Calu3 (cell line): ENCODE measurements at places on chromosomes 1 and 21. TPM values are rescaled to one million over a fixed set of nuclear protein-coding genes. Genes with fewer than 3 reads are reported as not detected.

The LCE1B gene
- not detected in 2 replicates for total RNA-seq

DNA sequence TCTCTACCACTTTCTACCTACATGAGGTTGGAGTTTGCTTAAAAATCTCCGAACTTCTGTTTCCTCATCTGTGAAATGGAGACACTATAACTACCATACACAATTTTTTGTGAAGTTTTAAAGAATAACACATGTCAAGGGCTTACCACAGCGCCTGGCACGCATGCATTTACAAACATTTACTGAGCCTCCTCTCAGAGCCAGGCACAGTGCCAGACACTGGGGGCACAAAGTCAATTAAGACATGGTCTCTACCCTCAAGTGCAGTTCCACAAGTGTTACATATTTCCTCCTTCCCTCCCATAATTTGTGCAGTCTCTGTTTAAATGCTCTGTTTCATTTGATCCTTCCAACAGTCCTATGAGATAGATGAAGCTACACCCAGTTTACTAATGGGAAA is 356.4 kb upstream of the ESRRG start:
- no peaks in the 10 kb centered on the region for H3K4me1 ChIP-seq
- H3K4me3 ChIP-seq: no peak overlapping the region
- DNase-seq: no peak

DNA sequence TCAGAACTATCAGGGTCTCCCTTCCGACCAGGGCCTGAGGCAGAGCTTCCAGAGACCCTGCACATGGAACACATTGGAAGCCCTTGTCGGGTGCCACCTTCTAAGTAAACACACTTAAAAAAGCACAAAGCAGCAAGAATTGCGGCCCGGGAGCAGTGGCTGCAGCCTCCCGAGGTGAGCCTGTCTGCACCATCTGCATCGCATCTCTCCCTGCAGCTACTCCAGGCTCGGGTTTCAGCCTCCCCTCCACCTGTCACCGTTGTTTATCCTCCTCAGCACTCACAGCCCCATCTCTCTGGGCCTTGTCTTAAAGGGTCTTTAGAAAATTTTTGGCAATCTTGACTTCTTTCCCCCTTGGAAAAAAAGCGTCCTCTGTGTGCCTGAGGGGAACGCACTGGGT is 95.1 kb upstream of the ARHGEF16 start:
- H3K4me3 ChIP-seq: no peak overlapping the region
- H3K27me3 ChIP-seq: peaks cover 48% of the 10 kb centered on the region
- H3K36me3 ChIP-seq: no peaks in the 10 kb centered on the region
- no peaks in the 10 kb centered on the region for H3K4me1 ChIP-seq

The EXO1 gene
- total RNA-seq: 19.9 and 36.3 TPM in 2 replicates

The MEX3A gene
- 3.3 and 5.0 TPM in 2 replicates for total RNA-seq

DNA sequence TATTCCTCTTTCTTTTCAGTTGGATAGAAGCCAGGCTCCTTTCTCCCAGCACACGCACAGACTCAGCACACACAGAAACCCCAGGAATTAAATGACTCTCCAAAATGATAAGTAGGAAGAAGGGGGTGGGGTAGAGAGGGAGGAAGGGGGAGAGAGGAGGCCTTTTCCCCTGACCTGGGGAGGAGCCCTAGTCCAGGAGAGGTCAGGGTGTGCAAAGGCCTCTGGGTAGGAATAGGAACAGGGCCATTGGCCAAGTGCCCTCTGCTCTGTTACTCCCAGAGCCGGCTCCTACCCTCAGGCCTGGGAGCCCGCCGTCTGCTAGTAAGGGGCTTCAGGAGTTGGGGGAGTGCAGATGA is 35.6 kb upstream of the PUM1 start:
- H3K36me3 ChIP-seq: no peaks in the 10 kb centered on the region
- H3K4me1 ChIP-seq: peaks cover 19% of the 10 kb centered on the region
- no peaks in the 10 kb centered on the region for H3K27me3 ChIP-seq
- no peak overlapping the region for H3K4me3 ChIP-seq

The S1PR1 gene
- total RNA-seq: not detected in 2 replicates

The KIF17 gene
- total RNA-seq: not detected in 2 replicates

- peaks cover 33% of the 10 kb centered on the region for H3K4me1 ChIP-seq
- H3K36me3 ChIP-seq: peaks cover 4% of the 10 kb centered on the region
- peak overlapping the region; percentile 27 for H3K4me3 ChIP-seq
- no peak overlapping the region for H3K27ac ChIP-seq
Measured at GRCh38 chr1:18642278-18643095, 11.8 kb downstream of the PAX7 start.

The EPHA2 gene
- 130 and 161 TPM in 2 replicates for total RNA-seq

GRCh38 chr1:204996981-204997380 is 46.0 kb upstream of the CNTN2 start:
- H3K4me1 ChIP-seq: no peaks in the 10 kb centered on the region
- no peak overlapping the region for H3K4me3 ChIP-seq
- no peaks in the 10 kb centered on the region for H3K36me3 ChIP-seq
- no peak for DNase-seq
- H3K27ac ChIP-seq: no peak overlapping the region
- peaks cover 100% of the 10 kb centered on the region for H3K27me3 ChIP-seq

The SMPDL3B gene
- total RNA-seq: 9.7 and 13.0 TPM in 2 replicates

- H3K36me3 ChIP-seq: peaks cover 14% of the 10 kb centered on the region
- no peak for DNase-seq
- no peaks in the 10 kb centered on the region for H3K27me3 ChIP-seq
- no peak overlapping the region for H3K27ac ChIP-seq
- H3K4me1 ChIP-seq: peaks cover 8% of the 10 kb centered on the region
Measured at GRCh38 chr21:37421306-37421705, 54.7 kb downstream of the DYRK1A start.

DNA sequence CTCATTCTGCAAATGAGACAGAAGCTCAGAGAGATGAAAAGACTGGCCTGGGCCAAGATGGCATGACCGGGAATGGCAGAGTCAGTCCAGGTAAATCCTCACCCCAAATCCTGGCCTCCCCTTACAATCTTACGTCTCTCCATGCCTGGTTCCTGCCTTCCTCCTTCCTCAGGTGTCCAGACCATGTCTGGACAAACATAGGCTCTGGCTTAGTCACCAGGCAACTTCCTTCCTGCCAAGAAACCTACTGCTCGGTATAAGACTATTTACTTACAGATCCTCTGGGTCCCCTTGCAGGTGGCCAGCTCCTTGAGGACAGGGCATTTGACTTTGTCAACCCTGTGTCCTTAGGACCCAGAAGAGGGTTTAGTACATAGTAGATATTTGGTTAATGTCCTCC is 69.4 kb upstream of the ROR1 start:
- no peaks in the 10 kb centered on the region for H3K27me3 ChIP-seq
- peak; percentile 52 for DNase-seq
- peak overlapping the region; percentile 85 for H3K27ac ChIP-seq
- H3K36me3 ChIP-seq: no peaks in the 10 kb centered on the region
- H3K4me3 ChIP-seq: peak overlapping the region; percentile 39

- no peak overlapping the region for H3K4me3 ChIP-seq
- peaks cover 75% of the 10 kb centered on the region for H3K27me3 ChIP-seq
- H3K4me1 ChIP-seq: peaks cover 16% of the 10 kb centered on the region
- H3K27ac ChIP-seq: no peak overlapping the region
Measured at GRCh38 chr1:162025541-162025940, 1.9 kb upstream of the OLFML2B start.

GRCh38 chr1:207032528-207033017 is at the start of gene C1orf116:
Gene C1orf116 (minus strand): TSS chr1:207032756. CDS start chr1:207027598, 5,158 bp downstream.
- H3K36me3 ChIP-seq: peaks cover 61% of the 10 kb centered on the region
- peak; percentile 92 for DNase-seq
- peak within 1 kb of the TSS; percentile 98 for H3K27ac ChIP-seq
- peak within 1 kb of the TSS; percentile 92 for H3K4me3 ChIP-seq

The HSD3B2 gene
- not detected in 2 replicates for total RNA-seq

GRCh38 chr1:201248721-201249559 is 34.4 kb upstream of the PKP1 start:
- H3K27me3 ChIP-seq: peaks cover 68% of the 10 kb centered on the region
- H3K27ac ChIP-seq: no peak overlapping the region
- no peak overlapping the region for H3K4me3 ChIP-seq
- H3K4me1 ChIP-seq: peaks cover 8% of the 10 kb centered on the region
- no peaks in the 10 kb centered on the region for H3K36me3 ChIP-seq
- DNase-seq: no peak

DNA sequence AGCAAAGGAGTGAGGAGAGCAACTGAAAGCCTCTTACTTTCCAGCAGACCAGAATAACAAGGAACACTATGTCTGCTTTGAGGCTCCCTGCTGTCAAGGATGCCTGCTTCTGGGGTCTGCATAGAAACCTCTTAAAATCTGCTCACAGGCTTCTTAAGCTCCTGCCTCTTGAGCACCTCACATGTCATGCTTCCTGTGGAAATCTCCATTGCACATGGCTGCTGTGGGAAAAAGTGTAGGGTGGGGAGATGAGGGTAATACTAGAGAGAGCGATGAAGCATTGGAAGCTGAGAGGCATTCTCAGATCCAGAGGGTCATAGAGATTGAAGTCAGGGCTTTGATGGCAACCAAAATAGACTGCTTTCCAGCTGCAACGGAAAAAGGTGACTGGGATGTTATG is 6.2 kb upstream of the HLX start:
- no peak overlapping the region for H3K4me3 ChIP-seq
- H3K4me1 ChIP-seq: peaks cover 15% of the 10 kb centered on the region
- H3K27ac ChIP-seq: no peak overlapping the region
- H3K36me3 ChIP-seq: no peaks in the 10 kb centered on the region
- DNase-seq: no peak
- H3K27me3 ChIP-seq: no peaks in the 10 kb centered on the region

- peaks cover 8% of the 10 kb centered on the region for H3K4me1 ChIP-seq
- no peaks in the 10 kb centered on the region for H3K36me3 ChIP-seq
- peak overlapping the region; percentile 16 for H3K4me3 ChIP-seq
Measured at GRCh38 chr1:8962812-8963530, 17.3 kb downstream of the CA6 start.

The ASTN1 gene
- not detected in 2 replicates for total RNA-seq

DNA sequence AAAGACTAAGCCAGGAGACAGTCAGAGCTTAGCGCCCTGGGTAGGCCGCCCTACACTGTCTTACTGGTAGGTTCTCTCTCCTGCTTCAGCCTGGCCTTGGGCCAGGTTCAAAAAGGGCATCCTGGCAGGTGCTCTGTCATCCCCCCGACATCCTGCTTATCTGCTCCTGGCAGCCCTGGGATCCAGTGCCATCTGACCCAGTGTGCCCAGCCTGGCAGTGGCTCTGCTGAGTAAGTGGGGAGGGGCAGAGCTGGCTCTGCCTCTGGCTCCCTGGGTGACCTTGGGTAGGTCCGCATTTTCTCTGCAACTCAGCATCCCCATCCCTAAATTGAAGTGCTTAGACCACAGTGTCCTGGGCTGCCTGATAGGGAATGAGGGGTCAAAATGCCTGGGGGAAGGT is 549.9 kb downstream of the PTPRU start:
- H3K36me3 ChIP-seq: no peaks in the 10 kb centered on the region
- no peak for DNase-seq
- H3K27ac ChIP-seq: no peak overlapping the region

DNA sequence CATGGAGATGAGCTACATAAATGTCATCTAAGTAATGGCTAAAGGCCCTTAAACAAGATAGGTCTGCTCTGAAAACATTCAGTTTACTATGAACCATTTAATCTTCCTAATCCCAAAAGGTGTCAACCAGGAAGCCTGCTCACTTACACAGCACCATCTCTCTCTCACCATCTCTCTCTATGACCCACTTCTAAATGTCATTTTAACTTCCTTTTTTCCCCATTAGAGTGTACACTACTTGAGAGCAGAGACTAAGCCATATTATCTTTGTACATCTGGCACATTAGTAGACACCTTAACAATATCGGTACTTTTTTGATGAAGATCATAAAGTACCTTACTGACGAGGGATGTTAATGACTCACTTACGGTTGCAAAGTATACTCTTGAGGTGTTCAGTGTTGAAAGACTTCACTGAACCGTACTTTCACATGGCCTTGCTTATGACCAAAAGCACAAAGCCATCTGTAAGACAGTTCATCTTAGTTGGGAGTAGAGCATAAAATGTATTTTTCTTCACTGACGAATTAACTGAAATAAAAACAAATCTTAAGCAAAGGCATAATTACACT is 25.4 kb downstream of the FBXO42 start:
- peaks cover 7% of the 10 kb centered on the region for H3K4me1 ChIP-seq
- H3K36me3 ChIP-seq: peaks cover 7% of the 10 kb centered on the region
- H3K27me3 ChIP-seq: no peaks in the 10 kb centered on the region
- H3K27ac ChIP-seq: peak overlapping the region; percentile 40
- H3K4me3 ChIP-seq: no peak overlapping the region
- DNase-seq: no peak

GRCh38 chr1:2204415-2205190 is 10.0 kb upstream of the FAAP20 start:
- no peak for DNase-seq
- H3K27me3 ChIP-seq: no peaks in the 10 kb centered on the region
- peaks cover 19% of the 10 kb centered on the region for H3K4me1 ChIP-seq
- peaks cover 18% of the 10 kb centered on the region for H3K36me3 ChIP-seq
- H3K4me3 ChIP-seq: no peak overlapping the region

- H3K4me1 ChIP-seq: peaks cover 2% of the 10 kb centered on the region
- no peak overlapping the region for H3K4me3 ChIP-seq
- H3K36me3 ChIP-seq: peaks cover 2% of the 10 kb centered on the region
- DNase-seq: no peak
Measured at GRCh38 chr21:42887326-42887725, 5.8 kb upstream of the NDUFV3 start.

DNA sequence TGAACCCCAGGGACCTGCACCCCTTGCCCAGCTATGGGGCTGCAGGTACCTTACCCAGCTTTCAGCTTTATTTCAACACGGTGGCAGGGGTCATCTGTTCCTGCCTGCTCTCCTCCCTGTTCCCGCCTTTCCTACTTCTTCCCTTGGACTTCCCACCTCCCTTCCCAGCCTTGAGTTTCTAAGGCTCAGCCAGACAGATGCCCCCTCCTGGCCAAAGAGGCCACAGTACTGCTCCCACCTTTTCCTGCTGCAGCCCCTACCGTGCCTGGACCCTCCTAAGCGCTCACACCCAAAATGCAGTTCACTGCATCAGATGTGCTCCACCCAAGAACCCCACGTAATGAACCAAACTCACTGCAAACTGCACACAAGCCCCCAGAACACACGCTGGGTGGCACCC is 7.7 kb downstream of the NOC2L start:
- no peak for DNase-seq
- peaks cover 14% of the 10 kb centered on the region for H3K36me3 ChIP-seq
- no peak overlapping the region for H3K27ac ChIP-seq
- no peaks in the 10 kb centered on the region for H3K4me1 ChIP-seq

DNA sequence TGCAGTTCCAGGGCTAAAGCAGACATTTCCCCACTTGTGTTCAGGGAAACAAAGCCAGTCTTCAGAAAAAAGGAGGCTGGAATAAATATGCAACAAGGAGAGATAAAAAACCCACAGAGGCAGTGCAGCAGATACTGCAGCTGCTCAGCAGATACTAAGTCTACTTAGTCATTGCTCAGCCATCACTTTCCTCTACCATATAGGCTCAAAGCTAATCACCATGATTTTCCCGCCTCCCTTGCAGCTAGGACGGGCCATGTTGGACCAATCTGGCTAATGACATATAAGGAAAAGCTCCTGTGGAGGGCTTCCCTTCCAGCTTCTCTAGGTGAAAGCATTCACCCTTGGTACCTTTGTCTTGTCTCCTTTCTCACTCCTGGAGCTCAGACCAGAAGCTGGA is 10.0 kb upstream of the EFHD2 start:
- H3K36me3 ChIP-seq: no peaks in the 10 kb centered on the region
- DNase-seq: no peak
- no peaks in the 10 kb centered on the region for H3K27me3 ChIP-seq
- H3K4me3 ChIP-seq: no peak overlapping the region

GRCh38 chr21:16536643-16537434 is 807.1 kb downstream of the USP25 start:
- DNase-seq: no peak
- no peak overlapping the region for H3K4me3 ChIP-seq
- H3K27ac ChIP-seq: no peak overlapping the region
- H3K27me3 ChIP-seq: no peaks in the 10 kb centered on the region
- H3K36me3 ChIP-seq: no peaks in the 10 kb centered on the region

GRCh38 chr1:235325139-235325538 is 2.8 kb downstream of the ARID4B start:
- no peak for DNase-seq
- no peaks in the 10 kb centered on the region for H3K27me3 ChIP-seq
- no peak overlapping the region for H3K4me3 ChIP-seq
- H3K4me1 ChIP-seq: peaks cover 28% of the 10 kb centered on the region
